Activated naive CD8-positive, alpha-beta T cell treated with anti-CD3 and anti-CD28 coated beads, Interleukin-2, amount 10 ng/mL, durations not matched to agents 7 days and 5 days (primary cell): ENCODE measurements at places on chromosomes 4 and X. TPM values are rescaled to one million over a fixed set of nuclear protein-coding genes. Genes with fewer than 3 reads are reported as not detected.

Gene CLGN
- not detected for total RNA-seq

DNA sequence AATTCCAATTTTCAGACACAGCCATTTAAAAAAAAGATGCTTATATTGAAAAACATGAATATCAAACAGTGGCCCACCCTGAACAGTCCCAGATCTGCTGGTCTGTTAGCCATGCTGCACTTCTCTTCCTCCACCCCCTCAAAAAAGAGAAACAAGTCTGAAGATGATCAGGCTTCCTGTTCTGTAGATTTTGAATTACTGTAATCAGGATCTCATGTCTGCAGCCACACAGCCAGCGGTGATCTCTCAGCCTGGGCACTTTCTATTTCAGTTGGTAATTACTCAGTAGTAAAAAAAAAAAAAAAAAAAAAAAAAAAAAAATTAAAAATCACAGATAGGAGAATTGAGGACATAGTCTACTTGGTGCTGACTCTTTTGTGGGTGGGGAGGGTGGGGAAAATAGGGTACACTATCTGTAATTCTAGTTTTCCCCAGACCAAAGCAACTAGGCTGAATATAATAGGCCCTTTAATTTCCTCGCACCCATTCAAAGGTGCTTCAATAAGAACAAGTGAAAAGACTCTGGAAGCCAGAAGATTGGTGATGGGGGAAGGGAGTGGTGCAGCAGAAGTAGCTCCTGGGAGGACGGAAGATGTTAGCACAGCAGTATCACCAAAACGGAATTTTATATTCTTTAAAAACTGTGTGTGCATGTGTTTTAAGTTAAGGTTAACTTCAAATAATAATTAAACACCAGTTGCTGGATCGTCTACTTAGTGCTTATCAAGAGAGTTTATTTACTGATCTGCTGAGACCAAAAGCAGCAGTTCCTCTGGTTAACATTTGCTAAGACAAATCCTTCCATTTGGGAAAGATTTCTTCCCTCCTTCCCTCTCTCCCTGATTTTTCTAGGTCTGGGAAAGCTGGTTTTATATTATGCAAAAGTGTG is 47.0 kb downstream of the SPRY1 start:
- no peak for DNase-seq

DNA sequence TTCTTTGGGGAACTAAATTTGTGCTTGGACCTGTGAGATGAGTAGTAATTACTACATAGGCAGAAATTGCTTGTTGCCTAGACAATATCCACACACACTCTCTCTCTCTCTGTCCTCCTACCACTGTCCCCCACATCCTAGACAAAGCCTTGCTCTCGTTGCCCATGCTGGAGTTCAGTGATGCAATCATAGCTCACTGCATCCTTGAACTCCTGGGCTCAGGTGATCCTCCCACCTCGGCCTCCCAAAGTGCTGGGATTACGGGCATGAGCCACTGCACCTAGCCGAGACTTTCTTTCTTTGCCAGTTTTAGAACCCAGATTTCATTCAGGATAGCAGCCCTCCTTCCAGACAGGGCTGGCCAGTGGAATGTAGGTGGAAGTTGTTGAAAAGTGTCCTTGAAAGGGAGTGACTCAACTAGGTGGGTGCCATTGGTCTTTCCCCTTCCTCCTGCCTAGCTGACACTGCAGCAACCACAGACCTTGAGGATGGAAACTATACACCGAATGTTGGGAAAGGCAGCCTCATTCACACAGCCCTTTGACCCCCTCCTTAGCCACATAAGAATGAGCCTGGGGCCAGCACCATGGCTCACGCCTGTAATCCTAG is 16.8 kb upstream of the LAP3 start:
- no peak for DNase-seq

GRCh38 chr4:31458813-31459212 is 738.6 kb downstream of the PCDH7 start:
- DNase-seq = no peak

GRCh38 chr4:104818579-104818978 is 323.9 kb upstream of the CXXC4 start:
- no peak for DNase-seq

DNA sequence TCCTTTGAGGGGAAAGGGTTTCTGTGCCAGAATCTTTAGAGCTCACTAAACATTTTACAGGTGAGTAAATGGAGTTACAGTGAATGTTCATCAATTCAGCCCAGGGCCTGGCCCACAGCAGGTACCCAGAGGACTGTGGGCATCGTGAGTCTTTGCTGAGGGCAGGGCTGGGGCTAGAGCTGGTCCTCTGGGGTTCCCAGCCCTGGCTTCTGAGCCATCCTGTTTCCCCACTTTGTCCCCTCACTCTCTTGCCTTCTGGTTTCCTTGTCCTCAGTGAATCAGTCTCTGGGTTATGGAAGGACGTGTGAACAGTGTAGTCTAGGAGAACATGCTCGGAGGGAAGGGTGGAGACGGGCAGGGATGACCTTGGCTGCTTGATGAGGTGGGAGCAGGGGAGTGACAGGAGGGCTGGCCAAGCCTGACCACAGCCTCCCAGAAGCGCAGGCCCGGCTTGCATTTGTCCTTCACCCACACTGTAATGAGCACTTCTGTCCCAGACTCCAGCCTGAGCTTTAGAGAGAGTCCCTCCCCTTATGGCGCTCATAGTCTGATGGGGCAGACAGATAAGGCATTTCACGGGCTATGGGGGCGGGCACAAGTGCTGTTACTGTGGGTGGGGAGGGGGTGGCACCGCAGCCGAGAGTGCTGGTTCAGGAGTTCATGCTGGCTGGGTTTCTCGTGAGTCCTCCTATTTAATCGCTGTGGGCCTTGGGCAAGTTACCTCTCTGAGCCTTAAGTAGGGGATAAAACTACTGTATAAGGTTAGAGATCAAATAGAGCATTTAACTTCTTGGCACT is 17.3 kb downstream of the TBC1D14 start:
- DNase-seq = peak; percentile 54

Gene SLITRK4
- total RNA-seq = not detected

DNA sequence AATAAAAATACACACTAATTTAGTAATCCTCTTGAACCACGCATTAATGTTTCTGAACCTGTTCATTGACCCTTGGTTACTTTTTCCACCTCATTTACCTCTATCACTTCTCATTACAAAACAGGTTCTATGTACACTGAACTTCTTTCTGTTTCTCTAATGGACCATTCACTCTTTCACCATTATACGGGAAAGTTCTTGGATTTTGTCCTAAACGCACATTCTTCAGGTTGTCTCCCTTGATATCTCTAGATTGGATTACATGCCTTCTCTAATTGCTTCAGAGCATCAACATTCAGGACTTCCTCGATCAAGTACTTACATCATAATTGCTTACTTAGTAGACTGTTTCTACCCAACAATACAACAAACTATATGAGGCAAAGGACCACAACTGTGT is 359.4 kb upstream of the FSTL5 start:
- DNase-seq = no peak

DNA sequence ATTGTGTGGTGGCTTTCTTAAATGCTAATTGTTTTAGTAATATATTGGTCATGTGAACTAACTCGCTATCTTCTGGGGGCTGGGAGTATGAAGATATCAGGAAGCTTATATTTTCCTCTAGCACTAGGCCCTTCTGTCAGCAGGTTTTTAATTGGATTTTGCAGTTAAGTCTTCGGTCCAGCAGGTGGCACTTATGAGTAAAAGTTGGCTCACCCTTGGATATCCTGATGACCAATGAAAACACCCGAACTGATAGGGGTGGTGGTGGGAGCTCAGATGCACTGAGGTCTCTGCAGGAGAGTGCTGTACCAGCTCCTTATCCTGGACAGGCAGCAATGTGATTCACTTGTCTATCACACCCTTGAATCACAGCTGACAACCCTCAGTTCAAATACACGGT is 1365.8 kb upstream of the DIAPH2 start:
- no peak for DNase-seq

Gene ADGRG2
- not detected for total RNA-seq

GRCh38 chrX:17854069-17854468 is 7.0 kb downstream of the RAI2 start:
- no peak for DNase-seq

DNA sequence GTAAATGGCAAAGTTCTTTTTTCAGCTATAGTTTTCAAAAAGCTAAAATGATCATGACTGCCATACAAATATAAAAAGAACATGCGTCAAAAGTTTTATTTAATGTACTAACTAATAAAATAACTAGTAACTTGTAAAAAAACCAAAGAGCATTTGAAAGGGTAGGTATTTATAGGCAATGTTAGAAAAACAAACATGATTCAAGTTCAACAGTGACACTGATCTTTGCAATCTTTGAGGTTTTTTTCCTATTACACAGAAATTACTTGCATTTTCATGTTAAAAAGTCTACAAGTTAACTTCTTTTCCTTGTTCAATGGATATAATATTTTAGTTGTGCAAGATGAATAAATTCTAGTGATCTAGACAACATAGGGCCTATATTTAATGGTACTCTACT is 72.3 kb upstream of the GRID2 start:
- no peak for DNase-seq

DNA sequence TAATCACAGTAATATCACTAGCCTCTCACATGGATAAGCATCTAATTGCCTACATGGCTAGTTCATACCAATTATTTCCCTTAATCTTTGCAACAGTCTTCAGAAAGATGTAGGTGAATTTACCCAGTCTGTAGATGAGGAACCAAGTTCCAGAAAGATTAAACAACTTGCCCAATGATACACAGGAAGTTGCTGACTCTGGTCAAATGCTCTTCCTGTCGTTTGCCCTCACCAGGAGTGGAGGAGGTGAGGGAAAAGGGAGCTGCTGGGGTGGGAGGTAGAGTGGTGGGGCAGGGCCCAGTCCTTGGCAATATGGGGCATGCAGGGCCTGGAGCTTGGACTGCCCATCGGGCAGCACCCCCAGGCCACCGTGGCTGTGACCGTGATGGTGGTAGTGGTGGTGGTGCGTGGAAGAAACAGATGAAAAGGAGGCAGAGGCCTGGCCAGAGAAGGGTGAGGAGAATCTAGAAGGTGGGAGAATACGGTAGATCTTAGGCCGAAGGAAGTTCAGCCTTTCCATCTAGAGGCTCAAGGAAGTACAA is 2.3 kb upstream of the KDM5C start:
- no peak for DNase-seq

DNA sequence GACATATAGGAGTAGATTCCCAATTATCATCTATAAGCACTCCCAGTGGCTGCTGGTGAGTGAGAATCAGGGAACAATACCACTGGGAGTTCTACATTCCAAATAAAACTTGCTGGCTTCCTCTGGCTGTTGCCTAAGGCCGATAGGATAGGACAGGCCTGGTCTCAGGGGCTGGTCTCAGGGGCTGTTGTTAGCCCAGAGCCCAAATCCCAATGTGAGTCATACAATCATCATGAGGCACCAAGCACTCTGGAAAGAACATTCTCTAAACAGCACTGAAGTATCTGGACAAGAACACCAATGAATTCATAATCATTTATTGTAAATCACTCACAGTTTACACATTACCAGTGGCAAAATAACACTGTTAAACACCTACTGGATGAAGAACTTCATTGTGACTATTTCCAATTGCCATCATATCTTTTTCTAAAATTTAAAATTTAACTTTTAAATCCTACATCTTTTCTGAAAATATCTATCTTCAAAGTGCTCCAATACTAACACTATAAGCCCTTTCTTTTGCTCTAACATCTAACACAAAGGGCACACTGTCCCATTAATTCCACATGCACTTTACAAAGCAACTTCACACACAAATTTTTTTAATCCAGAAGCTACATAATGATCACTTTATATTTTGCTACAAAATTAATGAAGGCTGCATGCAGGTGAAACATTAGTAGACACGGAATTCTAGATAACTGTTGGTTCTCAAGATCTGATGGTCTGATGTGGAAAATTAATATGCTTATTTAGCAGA is 67.6 kb upstream of the TMEM150C start:
- DNase-seq = no peak

DNA sequence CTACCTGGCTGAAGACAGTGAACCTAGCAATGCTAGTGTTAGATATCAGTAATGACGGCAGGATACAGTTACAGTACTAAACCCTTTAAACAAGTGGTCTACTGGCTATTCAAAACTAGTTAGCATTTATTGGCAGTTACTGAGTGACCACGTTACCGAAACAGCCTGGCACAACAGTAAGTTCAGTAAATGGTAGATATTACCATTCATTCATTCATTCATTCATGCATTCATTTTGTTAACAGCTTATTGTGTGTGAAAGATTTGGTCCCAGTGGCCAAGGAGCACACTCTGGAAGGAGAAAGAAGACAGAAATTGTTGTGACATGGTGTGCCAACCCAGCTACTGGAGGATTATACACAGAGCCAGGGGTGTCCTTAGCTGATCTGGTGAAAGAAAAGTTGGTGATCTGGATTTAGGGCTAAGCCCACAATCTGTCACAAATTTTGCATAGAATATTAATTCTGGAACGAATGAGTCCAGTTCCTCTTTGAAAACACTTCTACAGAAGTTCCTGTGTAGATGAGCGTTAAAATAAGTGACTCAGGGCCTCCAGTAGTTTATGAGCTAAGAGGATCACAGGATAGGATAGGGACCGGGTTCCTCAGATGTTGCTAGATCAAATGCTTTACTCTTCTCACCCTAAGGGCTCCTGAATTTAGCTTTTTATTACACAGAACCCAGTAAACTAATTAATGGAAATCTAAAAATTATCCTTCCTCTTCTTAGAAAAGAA is 179.1 kb downstream of the CBR4 start:
- DNase-seq = no peak

DNA sequence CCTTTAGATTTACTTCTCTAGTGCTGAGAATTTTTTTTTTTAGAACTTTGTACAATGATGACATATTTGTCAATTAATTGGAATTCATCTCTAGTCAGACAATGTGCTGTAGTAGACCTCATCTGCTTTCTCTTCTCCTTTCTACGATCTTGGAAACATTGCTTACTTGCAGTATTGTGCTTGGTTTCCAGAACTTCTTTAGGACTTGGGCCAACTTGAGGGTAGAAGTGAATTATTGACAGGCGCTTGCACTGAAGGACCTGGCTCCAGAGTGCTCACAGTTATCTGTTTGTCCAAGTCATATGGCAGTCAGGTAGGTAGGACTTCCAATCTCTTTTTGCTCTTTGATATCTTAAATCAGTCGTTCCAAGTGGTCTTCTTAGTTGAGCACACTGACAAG is 39.6 kb downstream of the FNIP2 start:
- no peak for DNase-seq

DNA sequence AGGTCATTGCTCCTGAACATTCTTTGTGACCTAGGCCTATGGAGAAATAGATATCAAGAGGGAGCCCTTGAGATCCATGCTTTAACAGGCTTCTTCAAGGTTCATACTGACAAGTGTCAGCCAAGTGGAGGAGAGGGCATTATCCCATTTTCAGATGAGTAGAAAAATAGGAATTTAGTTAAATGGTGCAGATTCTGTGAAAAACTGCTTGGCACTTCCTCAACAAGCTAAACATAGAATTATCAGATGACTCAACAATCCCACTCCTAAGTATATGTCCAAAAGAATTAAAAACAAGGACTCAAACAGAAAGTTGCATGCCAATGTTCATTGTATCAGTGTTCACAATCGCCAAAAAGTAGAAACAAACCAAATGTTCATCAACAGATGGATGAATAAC is 43.8 kb upstream of the KCNIP4 start:
- no peak for DNase-seq
